ENCODE measurements at places on chromosomes 1 and 21. TPM values are rescaled to one million over a fixed set of nuclear protein-coding genes. Genes with fewer than 3 reads are reported as not detected.

The SLC25A34 gene
- total RNA-seq = 3.8 TPM

The MARCKSL1 gene
- total RNA-seq = 132 TPM

The OLFML2B gene
- total RNA-seq = not detected

The SLC9A1 gene
- total RNA-seq = 13.6 TPM

All from activated B cell treated with CpG ODN at 0.5 μM for 24 hours (primary cell).